ENCODE measurements at places on chromosomes 13 and 19.

DNA sequence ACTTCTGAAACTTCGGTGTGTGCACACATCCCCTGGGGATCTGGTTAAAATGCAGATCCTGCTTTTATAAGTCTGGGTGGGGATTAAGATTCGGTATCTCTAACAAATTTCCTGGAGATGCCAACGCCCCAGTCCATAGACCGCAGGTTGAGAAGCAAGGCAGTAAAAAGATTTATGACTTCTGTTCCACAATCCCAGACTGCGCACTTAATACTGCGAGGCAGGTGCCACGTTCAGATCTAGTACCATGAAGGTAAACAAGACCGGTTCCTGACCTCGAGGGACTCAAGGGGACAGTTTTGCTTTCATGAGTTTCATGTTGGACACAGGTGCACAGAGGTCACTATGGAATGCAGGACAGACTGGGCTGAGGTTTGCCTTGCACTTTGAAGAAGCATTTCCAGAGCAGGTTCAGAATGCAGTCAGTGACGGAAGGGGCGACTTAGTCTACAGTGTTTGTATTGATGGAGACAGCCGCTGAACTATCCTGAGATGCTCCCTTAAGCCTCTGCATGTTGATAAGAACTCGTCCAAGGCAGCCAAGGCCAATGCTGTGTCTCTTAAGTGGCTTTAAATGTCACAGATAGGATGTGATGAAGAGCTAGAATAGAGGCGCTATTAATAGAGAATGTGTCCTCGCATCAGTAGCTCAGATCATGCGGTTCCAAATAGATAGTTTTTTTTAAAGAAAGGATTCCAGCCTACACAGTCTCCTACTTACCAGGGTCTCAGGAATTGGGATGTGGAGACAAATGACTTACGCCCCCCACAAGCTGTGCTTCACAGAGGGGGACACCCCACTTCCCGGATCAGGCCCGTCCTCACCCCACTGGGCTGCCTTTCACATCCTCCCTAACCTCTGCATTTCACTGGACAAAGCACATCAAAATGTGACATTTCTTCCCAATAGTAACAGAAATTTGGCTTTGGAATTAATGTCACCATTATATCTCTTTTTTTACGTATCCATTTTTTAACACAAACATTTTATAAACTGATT lies 97.1 kb upstream of the IRS2 start:
- no peak for DNase-seq

- no peak for DNase-seq
Measured at GRCh38 chr13:27794921-27795717, 2.8 kb downstream of the GSX1 start.

DNA sequence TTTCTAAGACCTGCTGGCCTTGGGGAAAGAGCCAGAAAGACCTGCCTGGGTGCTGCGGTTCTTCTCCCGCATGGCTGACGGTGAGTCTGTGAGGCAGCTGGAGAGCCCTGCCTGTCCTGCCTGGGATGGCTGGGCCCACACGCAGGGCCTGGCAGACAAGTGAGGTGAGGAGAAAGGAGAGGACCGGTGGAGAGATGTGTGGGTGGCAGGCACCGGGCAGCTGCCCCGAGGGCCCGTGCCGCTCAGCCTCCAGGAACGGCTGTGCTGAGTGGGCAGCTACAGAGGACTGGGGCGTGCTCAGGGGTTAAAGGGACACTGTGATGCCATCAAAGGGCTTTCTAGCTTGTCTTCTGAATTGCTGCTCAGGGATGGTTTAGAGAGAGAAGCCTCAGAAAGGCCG lies 53.8 kb downstream of the MLLT1 start:
- DNase-seq = no peak

DNA sequence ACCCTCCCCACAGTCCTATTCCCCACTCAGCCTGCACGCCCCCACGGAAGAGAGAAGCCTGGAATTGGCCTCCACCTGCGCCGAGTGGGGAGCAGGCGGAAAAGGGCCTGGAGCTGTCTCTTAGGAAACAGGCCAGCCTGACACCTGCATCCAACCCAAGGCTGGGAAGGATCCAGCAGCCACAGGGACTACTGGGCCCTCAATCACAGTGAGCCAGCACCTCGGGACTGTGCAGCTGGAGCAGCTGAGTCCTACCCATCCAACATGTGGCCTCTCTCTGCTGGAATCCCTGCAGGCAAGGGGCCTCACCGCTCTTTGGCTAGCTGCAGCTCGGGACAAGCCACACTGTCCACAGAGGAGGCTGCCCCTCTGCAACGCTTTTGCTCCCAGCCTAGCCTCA lies 8.3 kb upstream of the EPHX3 start:
- no peak for DNase-seq

DNA sequence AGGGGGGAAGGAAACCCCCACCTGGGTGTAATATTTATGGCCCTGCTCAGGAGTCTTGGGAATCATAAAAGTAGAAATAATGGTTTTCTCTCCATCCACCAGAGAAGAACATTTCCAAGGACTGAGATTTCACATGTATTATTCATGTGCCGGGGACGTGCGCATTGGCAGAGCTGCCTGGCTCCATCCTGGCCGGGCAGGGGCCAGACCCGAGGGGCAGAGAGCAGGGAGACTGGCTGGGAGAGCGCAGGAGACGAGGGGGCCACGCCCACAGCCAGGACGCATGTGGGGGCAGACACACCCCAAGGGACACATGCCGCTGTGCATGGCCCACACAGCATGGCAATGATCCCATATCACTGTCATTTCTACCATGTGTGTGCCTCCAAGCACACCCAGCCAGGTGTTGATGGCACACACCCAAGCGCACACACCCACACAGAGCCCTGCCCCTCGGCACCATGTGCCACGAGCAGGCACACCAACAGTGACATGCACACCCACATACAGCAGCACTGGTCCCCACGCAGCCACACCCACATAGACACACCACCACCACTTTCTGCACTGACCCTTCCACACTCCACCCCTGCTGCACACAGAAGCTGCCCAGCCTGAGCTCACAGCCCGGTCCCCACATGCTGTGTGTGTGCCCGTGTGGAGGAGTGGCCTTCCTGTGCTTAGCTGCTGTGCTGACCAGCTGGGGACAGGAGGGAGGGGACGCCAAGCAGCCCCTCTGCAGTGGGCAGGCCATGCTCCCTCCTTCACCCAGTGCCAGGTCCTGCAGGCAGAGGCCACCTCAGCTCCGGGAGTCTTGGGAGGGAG lies 39.3 kb downstream of the CEBPG start:
- no peak for DNase-seq
